Suprapubic skin (tissue), 4 donors: ENCODE measurements at places on chromosomes 16 and 17.

DNA sequence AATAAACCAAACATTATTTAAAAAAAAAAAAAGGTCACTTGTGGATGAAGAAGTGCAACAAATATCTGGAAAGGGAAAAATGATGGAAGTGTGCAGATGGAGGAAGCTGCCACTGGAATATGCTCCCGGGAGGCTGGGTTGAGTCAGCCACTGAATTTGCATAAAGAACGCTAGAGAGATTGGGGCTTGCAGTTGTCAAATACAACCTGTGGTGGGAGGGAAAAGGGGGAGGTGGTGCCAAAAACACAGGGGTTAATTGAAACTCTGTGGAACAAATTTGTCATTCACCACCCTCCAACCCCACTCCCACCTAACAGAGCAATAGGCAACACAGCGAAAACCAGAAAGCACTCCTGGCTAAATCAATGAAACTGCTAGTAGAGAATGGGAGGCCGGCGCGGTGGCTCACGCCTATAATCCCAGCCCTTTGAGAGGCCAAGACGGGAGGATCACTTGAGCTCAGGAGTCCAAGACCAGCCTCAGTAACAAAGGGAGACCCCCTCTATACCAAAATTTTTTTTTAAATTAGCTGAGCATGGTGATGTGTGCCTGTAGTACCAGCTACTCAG lies 37.6 kb upstream of the RPL38 start:
- DNase-seq: no peak

DNA sequence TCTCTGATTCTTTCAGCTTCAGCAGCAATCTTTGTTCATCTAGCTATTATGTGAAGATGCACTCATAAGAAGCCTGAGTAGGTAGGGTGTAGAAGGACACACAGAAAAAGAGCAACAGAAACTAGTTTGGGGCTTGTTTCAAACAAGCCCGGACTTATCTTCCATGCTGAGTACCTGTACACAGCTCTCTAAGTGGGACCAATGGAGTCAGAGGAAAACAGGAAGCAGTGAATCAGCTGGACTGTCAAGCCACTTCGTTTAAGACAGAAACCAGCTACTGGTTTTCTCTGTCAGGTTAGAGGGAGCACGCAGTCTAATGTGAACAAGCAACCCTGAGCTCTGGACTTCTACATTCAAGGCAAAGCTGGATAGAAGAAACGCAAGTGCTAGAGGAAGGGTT lies 16.0 kb downstream of the MAP2K6 start:
- DNase-seq: no peak

DNA sequence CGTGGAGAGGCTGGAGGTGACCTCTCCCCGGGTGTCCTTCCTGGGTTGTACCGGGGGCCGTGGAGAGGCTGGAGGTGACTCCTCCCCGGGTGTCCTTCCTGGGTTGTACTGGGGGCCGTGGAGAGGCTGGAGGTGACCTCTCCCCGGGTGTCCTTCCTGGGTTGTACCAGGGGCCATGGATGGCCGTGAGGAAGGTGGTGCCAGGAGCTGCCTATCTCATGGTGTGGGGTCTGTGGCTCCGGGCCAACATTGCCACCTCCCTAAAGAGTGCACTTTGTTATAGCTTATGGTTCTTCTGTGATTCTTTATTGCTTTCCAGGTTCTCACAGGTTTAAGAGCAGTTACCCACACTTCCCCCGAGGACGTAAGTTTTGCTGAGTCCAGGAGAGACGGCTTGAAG lies 86.3 kb upstream of the ZNF750 start:
- no peak for DNase-seq

DNA sequence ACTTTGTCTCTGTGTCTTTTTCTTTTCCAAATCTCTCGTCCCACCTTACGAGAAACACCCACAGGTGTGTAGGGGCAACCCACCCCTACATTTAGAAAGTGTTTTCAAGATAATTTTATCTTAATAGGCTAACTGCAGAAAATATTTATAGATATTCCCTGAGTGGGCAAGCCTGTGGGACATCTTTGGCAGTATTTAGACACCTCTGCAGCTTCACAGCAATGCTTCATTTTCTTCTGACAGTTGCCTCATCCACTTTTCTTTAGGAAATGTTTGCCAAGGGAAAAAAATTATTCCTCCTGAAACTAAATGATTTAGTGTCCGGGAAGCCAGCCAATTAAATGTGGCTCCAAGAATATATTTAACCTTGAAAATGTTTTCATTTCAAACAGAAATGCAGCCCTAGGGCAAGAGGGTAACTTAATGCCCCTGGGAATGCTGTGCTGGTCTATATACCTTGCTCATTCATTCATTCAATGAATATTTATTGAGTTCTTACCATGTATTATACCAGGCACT lies 290.4 kb downstream of the ABCC12 start:
- no peak for DNase-seq

DNA sequence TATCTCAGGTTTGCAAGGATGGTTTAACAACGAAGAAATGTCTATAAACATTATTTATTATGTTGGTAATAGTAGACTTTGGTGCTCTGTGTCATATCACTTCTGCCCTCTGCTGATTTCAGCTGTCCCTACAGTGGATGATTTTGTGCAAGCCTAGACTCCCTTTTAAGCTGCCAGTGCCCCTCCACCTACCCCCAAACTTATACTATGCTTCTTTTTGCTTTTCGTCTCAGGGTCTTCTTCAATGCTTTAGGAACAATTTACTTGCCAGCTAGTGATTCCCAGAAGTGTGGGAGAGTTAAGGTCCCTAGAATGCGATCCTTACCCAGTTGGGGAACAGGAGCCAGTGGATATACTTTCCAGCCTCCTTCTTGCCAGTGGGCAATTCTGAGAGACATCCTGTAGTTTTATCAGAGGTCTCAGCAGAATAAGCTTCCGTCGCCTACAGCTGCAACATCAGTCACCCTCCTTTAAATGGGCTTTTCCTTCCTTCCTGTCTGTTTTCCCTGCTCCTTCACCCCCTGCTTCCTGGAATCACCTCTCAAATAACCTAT lies 4.1 kb downstream of the ICAM2 start:
- peak; percentile 5 for DNase-seq
